GM12865 (cell line): ENCODE measurements at places on chromosomes 5 and 9.

GRCh38 chr9:17578911-17579793 is at the start of gene SH3GL2:
Gene SH3GL2, plus strand, starts transcription at chr9:17579066.
- DNase-seq, result peak; percentile 7

DNA sequence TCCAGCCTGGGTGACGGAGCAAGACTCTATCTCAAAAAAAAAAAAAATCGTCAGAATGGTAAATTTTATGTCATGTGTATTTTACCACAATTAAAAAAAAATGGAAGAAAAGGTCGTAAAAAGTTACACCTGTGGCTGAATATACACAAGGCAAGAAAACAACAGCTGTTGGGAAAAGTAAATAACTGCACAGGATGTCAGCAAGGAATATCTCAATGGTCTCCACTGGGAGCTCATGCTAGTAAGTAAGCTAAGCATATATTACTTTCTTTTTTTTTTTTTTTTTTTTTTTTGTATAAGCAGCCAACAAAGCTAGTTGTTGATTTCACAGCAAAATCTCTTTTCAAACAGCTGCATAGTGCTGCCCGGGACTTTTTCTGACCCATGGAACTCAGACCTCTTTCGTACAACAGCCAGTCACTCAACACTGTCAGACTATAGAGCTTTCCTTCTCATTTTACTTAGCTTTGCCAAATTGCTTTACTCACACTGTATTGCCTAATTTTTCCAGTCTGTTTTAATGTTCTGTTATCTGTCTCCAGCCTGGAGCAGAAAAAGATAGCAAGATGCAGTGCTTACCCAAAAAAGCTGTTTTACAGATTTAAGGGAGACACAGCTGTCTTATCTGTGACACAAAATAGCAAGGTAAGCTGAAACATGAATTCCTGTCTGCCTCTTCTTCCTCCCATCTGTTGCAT is 175.9 kb downstream of the ENC1 start:
- DNase-seq, result peak; percentile 13

DNA sequence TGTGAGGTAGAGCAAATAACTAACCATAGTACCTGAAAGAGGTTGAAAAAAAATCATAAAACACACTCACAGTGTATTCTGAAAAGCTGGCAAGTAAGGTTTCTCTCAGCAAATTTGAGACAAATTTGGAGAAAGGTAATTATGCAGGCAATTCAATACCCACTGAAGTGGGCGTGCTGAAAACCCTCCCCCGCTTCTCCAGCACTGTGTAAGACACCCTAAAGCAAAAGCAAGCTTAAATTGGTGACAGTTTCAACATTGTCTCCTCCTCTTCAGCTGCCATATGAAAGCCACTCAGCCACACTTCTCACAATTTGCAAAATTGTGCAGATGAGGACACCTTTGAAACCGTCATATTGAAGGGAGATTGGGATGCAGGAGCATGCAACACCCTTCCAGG is 322.3 kb upstream of the CDH6 start:
- no peak for DNase-seq

DNA sequence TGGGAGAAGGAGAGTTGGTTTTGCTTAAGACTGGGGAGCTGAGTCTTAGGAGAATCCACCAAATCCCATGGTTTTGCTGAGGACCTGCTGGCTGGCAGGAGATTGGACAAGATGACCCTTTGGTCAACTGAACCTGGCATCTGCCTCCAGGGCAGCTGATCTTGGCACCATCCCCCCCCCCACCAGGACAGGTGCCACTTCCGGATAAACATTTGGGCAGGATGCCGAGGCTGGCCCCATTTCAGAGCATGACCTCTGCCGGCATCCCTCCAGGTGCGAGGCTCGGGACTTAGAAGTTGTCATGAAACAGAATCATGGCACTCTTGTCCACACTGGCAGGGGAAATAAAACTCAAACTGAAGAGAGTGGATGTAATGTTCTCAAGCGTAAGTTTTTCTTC is 165.6 kb downstream of the MACROH2A1 start:
- no peak for DNase-seq

DNA sequence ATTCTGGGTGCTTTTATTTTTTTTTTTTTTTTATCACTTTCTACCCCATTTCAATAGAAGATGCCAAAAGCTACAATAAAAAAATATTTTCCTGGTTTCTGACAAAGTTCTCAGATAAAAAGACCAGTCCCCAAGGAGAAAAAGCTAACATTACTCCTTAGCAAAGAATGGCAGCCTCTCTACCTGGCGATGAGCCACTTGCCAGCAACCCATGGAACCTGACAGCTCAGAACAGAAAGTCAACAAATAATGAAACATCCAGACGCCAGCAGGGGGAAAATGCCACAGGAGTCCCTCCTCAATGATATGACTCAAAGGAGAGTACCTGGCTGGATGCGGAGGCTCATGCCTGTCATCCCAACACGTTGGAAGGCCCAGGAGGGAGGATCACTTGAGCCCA is 123.2 kb downstream of the MYO10 start:
- DNase-seq, result no peak

DNA sequence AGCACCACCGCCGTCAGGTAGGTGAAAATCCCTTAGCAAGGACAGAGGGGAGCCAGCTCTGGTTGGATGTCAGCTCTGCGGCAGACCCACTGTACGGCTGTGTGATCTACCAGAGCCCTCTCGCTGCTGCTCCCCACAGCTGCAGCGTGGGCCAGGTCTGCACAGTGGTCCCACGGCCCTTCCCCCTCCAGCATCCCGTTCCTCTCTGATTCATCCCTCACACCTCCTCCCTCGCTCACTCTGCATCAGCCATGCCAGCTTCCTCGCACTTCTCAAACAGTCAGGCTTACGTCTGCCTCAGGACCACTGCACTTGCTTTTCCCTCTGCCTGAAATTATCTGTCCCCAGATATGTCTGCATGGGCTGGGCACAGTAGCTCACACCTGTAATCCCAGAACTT is 26.6 kb upstream of the CFAP157 start:
- no peak for DNase-seq

- DNase-seq, result peak; percentile 75
These were observed 48.2 kb upstream of the SARDH start for GRCh38 chr9:133786371-133786753.

DNA sequence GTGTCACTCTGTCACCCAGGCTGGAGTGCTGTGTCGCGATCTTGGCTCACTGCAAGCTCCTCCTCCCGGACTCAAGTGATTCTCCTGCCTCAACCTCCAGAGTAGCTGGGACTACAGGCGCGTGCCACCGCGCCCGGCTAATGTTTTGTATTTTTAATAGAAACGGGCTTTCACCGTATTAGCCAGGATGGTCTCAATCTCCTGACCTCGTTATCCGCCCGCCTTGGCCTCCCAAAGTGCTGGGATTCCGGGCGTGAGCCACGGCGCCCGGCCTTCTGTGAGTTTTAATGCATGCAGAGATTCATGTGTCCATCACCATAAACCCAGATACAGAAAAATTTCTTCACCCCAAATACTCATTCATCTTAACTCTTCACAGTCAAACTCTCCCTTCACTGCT is 1046.7 kb downstream of the CDH9 start:
- DNase-seq, result no peak

DNA sequence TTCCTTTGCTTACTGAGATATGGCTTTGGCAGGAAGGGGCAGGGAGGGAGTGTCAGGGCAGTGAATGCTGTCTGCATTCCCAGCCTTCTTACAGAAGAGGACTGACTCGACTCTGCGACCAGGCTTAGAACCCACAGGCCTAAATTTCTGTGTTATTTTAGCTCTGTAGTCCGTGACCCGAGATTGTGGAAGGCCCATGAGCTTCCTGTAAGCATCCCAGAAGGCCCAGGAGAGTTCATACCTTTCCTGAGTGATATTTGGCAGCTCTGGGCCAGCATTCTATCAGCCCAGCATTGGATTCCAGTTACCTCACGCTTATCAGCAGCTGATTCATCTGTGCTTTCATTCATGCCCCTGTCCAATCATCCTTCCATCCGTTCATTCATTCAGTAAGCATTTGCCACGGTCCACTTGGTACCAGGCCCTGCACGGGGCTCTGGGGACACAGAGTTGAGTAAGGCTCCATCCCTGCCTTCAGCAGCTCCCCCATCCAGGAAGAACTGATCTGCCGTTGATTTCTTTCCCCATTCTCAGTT is 28.2 kb upstream of the RPL26L1 start:
- peak; percentile 54 for DNase-seq

GRCh38 chr9:18056993-18057369 is 417.0 kb upstream of the ADAMTSL1 start:
- peak; percentile 64 for DNase-seq

DNA sequence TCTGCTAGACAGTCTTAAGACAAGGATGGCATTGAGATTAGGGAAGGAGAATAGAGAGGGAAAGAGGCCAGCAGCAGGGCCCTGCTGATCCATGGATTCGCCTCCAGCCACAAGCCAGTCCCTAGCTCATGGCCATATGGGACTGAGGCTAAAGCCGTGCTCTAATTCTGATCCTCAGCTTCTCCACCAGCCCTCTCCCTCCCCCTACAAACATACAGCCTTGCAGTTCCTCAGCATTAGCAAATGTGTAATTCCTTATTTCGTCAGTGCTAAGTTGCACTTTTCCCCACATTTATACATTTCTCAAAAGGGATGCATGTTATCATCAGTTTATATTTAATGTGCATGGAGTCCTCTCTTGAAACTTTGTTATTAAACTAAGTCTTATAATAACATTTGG is 34.8 kb downstream of the ZNF462 start:
- DNase-seq, result no peak

DNA sequence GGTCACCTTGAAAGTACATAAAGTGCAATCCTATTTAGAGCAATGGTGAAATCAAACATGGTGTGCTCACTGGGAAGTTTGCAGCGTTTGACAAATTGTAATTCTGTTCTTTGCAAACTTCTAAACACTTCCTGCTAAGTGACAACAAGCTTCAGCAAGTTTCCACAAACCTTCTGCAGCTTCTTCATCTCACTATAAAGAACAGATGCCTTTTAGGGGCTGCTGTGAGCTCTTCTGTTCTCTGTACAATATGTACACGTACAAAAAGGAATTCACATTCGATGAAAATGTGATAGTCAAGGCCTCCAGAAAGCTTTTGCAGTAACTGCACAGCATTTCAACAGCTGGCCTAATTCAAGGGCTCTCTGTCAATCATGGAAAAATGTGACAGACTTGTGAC is 543.1 kb downstream of the CETN3 start:
- DNase-seq, result no peak

- DNase-seq, result no peak
These were observed 216.3 kb upstream of the ZNF608 start for GRCh38 chr5:124962735-124963134.

DNA sequence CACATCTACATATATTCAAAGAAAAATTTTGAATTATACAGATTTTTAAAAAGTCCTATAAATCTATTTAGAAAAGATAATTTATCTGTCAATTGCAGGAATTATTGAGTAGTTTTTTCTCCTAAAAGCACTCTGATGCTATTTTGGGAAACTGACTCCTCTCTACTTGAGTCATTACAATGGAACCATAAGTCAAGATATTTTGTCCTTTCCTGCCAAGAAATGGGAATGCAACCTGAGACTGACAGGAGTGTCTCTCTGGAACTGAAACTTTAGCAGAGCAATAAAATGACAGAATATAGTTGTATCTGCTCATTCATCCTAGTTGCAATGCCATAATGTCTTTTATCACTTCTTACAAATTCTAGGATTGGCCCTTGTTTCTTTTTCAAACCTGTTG is 48.6 kb downstream of the CARTPT start:
- no peak for DNase-seq

DNA sequence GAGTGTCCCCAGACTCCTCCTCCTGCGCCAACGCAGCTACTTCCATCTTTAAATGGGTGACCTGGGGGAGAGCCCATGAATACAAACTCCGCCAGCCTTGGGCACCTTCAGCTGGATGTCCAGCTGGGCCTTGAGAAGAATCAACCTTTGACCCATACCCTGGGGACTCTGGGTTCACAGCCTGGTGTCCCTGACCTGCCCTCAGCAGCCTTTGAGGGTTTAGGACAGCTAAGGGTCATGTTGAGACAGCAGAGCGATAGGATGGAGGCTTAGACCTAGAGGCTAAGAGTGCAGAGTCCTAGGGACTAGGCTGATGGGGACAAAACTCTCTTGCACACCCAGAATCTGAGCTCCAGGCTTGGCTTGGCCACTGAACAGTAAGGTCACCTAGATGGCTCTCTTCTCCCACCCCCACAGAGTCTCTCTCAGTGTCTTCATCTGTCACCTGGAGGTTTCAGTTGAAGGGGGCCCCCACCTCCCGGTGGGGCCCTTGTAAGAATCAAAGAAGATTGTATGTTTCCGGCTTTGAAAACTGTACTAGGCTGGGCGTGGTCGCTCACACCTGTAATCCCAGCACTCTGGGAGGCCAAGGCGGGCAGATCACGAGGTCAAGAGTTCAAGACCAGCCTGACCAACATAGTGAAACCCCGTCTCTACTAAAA is 6.7 kb upstream of the AQP3 start:
- DNase-seq, result peak; percentile 86

DNA sequence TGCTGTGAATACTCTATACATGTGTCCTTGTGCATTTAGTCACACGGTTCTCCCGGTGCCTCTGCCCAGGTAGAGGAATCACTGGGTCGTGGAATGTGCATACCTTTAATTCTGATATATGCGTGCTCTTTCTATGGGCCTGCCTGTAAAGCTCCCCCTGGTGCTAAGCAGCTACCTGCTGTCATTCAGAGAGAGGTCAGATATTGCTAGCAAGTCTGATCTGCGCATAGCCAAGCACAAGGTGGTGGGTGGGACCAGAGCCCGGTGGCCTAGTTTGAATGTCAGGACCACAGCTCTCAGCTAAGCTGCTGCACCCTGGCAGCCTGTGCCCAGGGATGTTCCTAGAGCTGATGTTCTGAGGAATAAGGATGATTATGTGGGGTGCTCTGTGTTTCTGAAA is 33.4 kb downstream of the TJP2 start:
- DNase-seq, result peak; percentile 30

DNA sequence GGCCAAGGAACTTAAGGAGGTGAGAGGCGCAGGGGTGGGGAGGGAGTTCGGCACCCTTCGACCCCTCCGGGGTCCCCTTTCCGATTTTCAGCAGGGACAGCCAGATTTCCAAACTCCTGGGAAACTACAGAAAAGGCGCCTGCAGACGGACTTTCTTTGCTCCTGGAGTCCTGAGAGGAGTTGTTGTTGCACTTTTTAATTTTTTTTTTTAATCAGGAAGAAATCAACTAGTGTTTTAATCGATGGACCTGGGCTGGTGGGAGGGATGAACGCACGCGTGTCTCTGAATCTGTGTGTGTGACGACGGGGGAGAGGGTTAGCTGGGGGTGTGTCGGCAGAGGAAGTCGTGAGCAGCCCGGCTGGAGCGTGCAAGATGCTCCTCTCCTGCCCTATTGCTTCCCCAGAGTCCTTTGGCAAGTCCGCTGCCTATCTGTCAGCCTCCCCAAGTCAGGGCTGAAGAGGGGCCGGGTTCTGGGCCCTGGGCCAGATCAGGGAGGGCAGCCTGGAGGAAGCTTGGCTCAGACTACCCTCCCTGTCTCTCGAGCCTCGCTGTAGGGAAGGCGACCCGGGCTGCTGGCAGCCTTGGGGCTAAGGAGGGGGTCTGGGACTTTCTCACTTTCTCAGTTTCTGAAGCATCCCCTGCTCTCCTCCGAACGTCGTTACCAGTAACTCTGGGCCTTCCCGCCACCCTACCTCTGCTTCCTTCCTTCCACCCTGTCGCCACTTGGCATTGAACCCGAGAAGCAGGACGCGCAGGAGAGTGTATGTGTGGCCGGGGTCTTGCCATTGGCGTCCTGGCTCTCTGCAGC is 731 bp downstream of the PRR16 start:
- no peak for DNase-seq
